ENCODE measurements at places on chromosomes 6 and 20.

DNA sequence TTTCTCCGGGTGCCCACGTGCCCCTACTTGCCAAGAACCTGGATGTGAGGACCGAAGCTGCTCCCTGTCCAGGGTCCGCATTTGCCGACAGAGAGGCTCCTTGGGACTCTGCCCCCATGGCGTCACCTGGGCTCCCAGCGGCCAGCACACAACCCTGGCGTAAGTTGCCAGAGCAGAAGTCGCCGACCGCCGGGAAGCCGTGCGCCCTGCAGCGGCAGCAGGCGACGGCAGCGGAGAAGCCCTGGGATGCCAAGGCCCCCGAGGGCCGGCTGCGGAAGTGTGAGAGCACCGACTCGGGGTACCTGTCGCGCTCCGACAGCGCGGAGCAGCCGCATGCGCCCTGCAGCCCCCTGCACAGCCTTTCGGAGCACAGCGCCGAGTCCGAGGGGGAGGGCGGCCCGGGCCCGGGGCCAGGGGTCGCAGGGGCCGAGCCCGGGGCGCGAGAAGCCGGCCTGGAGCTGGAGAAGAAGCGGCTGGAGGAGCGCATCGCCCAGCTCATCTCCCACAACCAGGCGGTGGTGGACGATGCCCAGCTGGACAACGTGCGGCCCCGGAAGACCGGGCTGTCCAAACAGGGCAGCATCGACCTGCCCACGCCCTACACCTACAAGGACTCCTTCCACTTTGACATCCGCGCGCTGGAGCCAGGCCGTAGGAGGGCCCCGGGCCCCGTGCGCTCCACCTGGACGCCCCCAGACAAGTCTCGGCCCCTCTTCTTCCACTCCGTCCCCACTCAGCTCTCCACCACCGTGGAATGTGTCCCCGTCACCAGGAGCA, 28.3 kb downstream of the ZNF831 start:
- no peak for DNase-seq

GRCh38 chr6:163536770-163537169, 122.3 kb downstream of the QKI start:
- DNase-seq = peak; percentile 49

DNA sequence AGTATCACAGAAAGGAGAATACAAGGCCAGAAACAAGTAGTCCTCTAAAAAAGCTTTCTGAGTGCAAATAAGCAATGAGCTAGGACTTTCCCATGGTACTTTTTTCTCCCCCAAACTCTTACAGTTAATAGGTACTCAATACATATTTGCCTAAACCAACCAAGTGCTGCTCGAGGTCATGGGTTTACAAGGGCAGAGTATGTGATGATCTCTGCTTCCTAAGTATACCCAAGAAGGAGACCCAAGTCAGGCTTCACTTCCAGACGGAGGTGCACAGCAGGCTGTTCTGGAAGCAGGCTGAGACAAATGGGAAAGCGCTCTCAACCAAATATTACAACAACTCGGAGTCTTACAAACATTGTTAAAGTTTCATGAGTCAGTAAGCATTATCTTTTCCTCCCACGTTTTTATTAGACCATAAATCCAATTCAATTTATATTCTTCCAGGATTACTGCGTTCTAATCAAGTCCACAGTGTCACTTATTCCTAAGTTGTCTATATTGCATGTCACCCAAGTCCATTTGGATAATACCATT, 8.1 kb downstream of the FYN start:
- DNase-seq = no peak

- no peak for DNase-seq
These were observed 163.3 kb upstream of the MARCKS start for GRCh38 chr6:113693851-113694250.

GRCh38 chr6:78875505-78875904, 8.2 kb downstream of the IRAK1BP1 start:
- DNase-seq = no peak

GRCh38 chr6:16694781-16695578, 66.3 kb downstream of the ATXN1 start:
- no peak for DNase-seq

DNA sequence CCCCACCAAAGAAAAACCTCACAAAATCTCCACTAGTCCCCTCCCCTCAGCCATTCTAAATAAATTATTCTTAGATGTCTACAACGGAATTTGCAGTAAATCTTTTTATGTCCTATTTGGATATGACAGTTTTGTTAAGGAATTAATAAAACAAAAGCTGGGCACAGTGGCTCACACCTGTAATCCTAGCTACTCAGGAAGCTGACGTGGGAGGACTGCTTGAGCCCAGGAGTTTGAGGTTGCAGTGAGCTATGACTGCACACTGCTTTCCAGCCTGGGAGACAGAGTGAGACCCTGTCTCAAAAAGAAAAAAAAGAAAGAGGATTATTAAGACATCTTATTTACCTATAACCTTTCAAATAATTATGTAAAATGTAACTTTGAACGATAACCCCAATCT, 165.4 kb downstream of the SLC16A10 start:
- no peak for DNase-seq

DNA sequence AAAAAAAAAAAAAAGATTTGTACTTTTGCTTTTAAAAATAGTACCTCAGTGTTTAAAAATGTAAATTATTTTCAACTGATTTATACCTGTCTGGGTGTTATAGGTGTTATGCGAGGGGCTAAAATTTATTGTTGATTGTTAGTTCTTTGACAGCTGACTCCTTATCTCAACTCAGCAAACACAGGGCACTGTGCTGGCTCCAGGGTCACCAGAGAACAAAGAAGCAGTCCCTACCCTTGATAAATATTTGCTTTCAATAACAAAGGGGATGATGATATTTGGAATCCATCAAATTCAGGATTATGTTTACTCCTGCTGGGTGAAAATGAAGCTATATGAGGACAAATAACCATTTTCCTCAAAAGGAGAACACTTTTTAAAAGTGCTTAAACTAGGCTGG, 34.2 kb upstream of the KAT14 start:
- no peak for DNase-seq

GRCh38 chr6:71168233-71168765, 120.3 kb upstream of the OGFRL1 start:
- no peak for DNase-seq

GRCh38 chr6:53889365-53889764, 94.6 kb downstream of the LRRC1 start:
- no peak for DNase-seq

- DNase-seq = no peak
These were observed 9.1 kb downstream of the MTG2 start for GRCh38 chr20:62191781-62192559.

DNA sequence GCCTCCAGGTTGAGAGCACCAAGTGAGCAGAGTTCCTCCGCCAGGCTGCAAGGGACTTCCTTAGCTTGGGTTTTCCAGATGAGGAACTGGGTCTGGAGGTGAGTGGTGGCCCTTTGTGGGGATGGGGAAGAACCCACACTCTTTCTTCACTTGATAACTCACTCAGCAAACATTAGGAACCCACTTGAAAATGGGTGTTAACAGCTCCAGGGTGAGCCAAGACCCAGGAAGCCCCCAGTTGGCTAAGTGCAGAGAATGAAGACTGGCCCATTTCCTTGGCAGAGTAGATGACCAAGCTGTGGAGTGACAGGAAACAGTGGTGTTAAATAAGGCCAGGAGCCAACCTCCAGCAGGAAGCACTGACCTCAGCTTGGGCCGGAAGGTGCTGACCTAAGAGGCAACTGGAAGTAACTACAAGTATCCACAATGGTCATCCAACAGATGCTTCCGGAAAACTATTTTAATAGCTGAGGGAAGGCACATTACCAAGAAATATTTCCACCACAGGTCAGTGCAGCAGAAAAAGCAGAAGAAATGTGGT, 22.7 kb downstream of the MRPL14 start:
- no peak for DNase-seq

GRCh38 chr6:150070236-150070818, 1.4 kb upstream of the ULBP3 start:
- no peak for DNase-seq

DNA sequence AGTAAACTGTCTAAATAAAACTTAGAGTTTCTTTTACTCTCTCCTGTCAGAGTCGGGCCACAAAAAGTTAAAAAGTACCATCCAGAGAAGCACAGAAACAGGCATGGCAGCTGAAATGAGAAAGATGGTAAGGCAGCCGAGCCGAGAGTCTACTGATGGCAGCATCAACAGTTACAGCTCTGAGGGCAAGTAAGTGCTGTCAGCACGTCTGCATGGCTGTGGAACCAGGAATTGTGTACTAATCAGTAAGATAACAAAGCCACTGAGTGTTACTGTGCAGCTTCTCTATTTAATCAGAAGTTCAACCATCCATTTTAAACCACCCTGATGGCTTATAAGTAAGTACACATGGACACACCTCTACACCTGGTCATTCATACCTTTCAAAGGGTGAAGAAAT, 231.3 kb upstream of the KCNQ5 start:
- DNase-seq = no peak

DNA sequence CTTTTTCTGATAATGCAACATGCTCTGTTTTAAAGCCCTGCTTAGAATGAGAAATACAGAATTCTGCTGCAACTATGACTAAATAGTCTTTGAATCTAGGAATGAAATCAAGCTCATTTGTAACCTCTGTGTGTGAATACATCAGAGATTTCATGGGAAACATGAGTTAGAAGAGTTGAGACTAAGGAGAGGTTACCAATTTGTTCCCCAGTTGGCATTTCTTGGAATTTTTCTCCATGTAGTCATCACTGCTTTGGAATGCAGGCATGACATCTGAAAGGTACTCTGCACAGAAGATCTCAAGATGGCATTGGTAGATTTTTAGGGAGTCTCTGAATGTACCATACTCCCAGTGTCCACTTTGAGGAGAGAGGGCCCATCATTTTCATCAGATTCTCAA, 237.2 kb downstream of the TFAP2A start:
- no peak for DNase-seq

DNA sequence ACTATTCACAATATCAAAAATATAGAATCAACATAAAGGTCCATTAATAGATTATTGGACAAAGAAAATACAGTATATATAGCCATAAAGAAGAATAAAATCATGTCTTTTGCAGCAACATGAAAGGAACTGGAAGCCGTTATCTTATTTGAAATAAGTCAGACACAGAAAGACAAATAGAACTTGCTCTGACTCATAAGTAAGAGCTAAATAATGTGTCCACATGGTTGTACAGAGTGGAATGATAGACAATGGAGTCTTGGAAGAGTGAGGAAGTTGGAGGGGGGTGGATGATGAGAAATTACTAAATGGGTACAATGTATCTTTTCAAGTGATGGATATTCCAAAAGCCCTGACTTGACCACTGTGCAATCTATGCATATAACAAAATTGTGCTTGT, 613.5 kb downstream of the PHF3 start:
- no peak for DNase-seq

- DNase-seq = no peak
These were observed 139.3 kb upstream of the FOXA2 start for GRCh38 chr20:22723659-22724058.

DNA sequence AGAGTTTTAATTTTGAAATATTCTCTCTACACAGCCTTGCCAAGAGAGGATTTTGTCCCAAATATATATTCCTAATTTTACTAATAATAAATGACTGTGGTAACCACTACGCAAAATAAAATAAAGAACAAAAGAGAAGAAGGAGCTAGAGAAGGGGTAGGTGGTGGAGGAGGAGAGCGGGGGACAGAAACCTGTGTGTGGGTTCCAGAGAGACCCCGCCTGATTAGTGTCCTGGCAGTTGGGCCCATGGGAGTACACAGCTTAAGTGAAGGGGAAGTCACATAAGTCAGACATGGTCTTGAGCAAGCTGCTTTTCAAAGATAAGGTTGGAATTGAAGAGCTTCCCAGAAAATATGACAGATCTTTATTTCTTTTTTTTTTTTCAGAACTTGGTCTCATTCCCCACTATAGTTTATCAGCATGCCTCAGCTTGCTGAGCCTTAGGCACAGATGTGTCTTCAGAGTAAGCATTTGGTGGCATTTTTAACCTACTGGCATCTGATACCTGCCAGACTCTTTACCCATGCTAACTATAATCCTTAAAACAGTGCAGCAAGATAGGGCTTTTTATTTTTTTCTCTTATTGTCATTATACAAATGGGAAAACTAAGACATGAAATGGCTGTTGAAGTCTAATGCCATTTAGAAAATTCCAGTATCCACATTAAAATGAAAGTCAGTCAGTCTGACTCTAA, 9.6 kb upstream of the RHAG start:
- no peak for DNase-seq

DNA sequence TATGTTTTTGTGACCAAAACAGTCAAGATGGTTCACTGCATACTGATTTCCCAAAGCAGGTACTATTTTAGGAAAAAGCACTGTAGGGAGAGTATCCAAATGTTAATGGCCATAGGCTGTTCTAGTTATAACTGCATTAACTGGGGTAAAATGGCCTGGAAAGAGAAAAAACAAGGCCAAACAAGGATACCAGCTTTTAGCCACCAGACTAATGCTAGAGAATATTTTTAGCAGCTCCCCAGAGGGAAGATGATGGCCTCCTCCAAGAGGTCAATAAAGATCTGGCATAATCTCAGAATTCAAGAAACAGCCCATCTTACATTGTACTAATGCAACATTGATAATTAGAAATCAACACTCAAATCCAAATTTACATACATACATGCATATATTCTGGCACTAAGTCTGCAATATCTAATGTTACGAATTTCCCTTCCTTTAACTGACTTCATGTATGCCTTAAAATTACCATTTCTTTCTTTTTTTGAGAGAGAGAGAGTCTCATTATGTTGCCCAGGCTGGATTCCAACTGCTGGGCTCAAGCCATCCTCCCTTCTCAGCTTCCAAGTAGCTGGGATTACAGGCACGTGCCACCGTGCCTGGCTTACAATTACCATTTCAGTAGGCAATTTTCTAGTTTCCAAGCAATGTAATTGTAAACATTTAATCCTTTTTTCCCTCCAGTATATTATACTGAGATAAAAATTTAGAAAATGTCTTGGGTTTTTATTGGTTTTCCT, 9.3 kb downstream of the COX7A2 start:
- no peak for DNase-seq

GRCh38 chr20:47382746-47383415, 26.4 kb upstream of the ZMYND8 start:
- no peak for DNase-seq

GRCh38 chr6:126628125-126628524, 288.2 kb downstream of the CENPW start:
- DNase-seq = no peak

- DNase-seq = no peak
These were observed 41.1 kb downstream of the KLHL31 start for GRCh38 chr6:53624502-53624901.

- DNase-seq = no peak
These were observed 55.4 kb upstream of the EPHA7 start for GRCh38 chr6:93474733-93475179.

DNA sequence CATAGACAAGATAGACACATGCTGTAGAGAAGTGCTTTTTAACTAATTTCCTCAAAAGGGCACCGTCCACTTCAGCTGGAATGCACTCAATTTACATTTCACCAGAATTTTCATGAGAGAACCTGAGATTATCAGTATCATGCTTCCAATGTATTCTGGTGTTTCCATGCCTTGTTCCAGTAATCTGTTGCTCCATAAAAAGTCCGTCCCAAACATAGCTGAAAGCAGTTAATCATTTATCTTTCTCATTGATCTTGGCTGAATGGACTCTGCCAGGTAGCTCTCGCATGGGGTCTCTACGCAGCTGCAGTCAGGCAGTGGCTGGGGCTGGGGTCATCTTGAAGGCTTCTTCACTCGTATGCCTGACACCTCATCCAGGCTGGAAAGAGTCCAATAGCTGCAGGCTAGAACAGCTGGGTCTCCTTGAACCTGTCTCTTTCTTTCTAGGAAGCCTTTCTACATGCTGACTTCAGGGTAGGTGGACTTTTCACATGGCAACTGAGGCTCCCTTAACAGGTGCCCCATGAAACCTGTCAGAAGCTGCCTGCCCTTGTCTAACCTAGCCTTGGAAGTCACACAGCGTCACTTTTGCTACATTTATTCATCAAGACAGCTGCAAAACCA, 18.6 kb upstream of the COL12A1 start:
- DNase-seq = no peak

Data from brain microvascular endothelial cell (primary cell).